ENCODE measurements at places on chromosomes 7 and 10.

DNA sequence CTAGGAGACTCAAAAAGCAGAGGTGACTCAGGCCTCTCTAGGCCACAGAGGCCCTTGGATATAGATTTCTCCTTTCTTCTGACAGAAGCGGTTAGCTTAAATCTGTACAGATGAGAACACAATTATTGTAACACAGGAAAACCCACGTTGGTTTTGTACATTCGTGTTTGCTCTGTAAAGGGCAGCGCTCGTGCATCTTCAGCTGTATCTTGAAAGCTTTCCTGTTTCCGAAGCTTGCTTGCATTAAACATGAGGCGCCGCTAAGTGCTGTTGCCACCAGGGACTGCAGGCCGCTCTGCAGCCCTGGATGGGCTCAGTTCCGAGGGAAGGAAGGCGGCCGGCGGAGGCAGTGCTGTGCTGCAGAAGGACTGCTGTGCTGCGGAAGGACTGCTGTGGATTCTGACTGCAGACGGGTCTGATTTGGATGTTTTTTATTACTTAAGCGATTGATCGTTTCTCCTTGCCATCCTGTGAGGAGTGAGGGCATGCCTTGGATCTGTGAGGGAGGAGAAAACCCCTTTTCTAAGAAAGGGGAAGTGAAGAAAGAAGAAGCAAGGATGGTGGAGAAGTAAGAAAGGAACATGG, 53.3 kb downstream of the FHIP2A start:
- peak; percentile 72 for DNase-seq

GRCh38 chr10:32346551-32347362, at the start of gene EPC1:
Gene EPC1, minus strand, starts transcription at chr10:32347158. Its CDS starts 243 bp downstream, at chr10:32346915.
- peak; percentile 94 for DNase-seq

DNA sequence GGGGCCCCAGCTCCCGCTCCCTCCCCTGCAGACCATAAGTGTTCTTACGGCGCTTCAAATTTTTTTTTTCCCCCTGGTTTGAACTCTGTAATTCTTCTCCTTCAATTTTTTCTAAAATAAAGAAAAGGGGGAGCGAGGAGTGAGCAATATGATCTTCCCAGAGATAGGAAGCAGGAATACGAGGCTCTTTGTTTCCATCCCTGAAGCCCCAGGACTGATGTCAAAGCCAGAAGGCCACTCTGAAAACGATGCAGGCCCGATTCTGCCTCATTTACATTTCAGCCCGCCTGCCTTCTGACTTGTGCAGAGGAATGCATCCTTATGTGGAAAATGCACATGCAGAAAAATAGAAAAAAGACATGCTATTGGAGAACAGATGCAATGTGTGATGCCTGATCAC, 401.5 kb upstream of the MKI67 start:
- DNase-seq = no peak

GRCh38 chr7:121447243-121447910, 51.3 kb upstream of the FAM3C start:
- DNase-seq = no peak

DNA sequence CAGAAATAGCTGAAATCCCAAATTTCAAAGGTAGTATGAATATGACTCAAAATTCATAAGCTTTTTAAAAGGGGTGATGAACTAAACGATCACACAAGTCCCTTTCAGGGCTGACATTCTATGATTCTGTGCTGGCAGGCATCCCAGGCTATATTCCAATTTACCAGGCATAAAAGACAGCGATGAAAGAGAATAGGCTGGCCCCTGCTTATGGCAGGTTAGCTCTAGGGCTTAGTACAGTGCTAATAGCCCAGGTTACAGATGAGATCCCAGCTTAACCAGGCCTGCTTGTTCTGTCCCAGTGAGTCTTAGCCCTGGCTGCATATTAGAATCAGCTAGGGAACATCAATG, 56.4 kb downstream of the CDHR3 start:
- no peak for DNase-seq

DNA sequence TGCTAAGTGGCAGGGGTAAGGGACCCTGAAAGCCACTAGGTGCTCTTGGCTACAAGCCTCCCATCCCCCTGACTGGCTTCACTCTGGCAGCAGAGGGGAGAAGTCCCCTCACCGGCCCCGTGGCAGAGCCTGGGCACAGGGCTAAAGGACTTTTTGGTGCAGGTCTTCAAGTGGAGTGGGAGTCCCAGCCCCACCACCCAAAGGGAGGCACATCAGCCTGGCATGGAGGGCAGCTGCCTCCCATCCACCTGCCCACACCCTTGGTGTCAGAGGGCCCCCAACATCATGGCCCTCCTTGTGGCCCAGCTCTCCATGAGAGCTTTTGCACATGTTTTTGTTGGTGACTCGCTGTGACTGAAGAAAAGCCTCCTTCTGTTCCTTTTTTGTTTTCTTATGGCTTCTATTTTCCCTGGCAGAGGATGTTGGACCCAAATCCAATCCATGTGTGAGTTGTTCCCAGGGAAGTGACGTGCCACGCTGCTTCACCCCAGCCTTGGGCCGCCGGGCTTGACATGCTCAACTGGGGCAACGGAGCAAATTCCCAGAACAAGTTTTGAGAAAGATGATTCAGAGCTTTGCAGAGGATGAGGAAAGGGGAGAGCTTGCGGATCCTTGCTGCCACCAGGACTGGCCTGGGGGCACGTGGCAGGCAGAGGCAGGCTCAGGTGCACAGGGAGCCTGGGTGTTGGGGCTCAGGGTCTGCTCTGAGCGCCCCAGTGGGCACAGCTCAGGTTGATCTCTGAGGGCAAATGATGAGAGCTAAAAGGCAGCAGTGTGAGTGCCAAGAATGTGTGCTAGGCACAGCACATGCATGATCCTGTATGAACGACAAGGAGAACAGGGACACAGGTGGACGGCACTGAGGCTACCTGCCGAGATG, 1.9 kb upstream of the AEBP1 start:
- no peak for DNase-seq

Data from common myeloid progenitor, CD34-positive (primary cell).